ENCODE measurements at places on chromosomes 11 and 22.
A peak's percentile ranks its signal among the peaks of the same experiment; 100 is the strongest.

DNA sequence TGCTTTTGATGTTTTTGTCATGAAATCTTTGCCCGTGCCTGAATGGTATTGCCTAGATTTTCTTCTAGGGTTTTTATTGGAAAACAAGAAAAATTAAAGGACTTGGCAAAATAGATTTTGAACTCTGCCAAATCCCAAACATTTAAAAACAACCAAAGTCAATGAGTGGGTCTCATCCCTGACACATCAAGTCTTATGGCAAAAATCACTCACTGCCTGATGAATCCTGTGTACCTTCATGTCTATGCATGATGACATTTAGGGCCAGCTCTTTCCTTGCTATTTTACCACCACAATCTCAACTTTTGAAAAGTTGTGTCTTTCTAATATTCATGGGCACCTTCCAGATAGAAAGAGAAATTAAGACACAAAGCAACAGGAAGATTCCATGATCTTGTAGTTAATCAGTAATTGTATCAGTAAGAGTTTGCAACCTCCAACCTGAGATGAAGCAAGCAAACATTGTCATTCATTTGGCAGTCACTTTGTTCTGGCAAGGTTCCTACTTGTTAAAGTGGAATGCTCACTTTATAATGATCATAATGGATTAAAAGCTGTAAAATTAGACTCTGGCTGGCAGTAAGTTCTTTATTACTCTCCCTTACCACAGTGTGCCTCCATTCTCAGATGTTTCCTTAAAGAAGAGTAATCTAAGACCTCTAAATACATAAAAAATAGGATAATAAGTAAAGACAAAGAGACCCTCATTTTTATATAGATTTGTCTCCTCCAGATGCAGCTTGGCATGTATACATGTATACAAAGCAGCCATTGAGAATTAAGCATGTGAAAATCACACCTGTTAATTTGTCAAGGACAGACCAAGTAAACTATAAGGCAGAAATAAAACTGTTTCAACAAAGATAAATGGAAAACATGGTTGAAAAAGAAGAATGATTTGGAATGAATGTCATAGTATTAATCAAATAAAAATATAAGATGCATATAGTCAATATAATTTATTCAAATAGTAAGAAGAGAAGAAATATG lies 51.6 kb downstream of the ETS1 start:
- DNase-seq = no peak

GRCh38 chr11:81420668-81421250 lies 1312.9 kb downstream of the FAM181B start:
- DNase-seq = no peak

- DNase-seq = no peak
These were observed 9.6 kb downstream of the NAGA start for GRCh38 chr22:42061041-42061440.

GRCh38 chr11:27398400-27398770 lies 35.4 kb upstream of the CCDC34 start:
- no peak for DNase-seq

- DNase-seq = no peak
These were observed 39.6 kb upstream of the AMOTL1 start for GRCh38 chr11:94728541-94728940.

- DNase-seq = no peak
These were observed 10.7 kb downstream of the BCL9L start for GRCh38 chr11:118914987-118915386.

GRCh38 chr11:35257281-35257680 lies 118.3 kb downstream of the CD44 start:
- no peak for DNase-seq

DNA sequence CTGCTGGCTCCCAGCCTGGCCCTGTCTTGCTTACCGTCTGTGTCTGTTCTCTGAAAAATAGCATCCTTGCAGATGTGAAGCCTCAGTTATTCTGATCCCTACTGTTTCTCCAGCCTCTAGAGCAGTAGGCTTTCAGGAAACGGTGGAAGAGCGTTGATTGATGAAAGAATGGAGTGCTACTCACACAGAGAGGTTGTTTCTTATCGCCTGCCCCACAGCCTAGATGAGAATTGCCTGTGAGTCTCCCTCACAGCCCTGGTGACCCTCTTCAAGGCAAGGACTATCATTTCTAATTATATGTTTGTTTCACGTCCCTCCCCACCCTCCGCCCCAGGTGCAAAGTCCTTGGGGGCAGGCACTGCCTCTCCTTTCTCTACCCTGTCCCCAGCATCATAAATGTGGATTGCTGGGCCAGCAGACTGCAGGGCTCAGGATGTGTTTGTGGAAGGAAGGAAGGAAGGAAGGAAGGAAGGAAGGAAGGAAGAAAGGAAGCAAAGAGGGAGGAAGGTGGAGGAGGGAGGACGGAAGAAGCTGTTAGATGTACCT lies 575.3 kb upstream of the B3GAT1 start:
- no peak for DNase-seq

GRCh38 chr11:86446924-86447285 lies 72.2 kb downstream of the CCDC81 start:
- DNase-seq = no peak

DNA sequence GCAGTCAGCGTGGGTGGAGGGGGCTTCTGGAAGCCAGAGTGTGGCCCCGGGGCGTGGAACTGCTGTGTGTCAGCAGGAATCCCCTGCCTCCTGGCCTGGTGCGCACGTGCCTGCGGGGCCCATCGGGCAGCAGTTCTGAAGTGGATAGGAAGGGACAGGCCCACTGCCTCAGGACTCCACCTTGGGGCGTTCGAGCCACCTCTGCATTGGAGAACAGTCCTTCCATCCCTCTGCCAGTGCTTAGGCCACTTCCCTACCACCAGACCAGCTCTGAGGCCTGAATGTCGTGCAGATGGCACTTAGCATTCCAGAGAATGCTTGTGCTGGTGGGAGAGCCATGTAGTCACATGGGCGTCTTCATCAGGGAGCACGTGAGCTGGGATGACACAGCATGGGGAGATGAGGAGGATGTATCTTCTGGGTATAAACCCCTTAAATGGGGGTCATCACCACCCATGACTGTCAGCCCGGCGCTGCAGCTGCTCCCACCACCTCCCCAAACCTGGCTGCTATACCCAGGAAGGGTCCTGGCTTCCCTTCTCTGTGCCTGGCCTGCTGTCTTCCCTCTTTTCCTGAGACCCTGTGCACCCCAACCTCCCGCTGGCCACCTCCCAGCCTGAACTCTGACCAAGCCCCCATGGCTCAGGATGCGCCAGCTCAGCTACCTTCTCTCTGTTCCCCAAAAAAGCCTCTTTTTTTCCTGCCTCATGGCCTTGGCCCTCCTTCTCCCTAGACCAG lies 9.7 kb downstream of the INCENP start:
- no peak for DNase-seq

DNA sequence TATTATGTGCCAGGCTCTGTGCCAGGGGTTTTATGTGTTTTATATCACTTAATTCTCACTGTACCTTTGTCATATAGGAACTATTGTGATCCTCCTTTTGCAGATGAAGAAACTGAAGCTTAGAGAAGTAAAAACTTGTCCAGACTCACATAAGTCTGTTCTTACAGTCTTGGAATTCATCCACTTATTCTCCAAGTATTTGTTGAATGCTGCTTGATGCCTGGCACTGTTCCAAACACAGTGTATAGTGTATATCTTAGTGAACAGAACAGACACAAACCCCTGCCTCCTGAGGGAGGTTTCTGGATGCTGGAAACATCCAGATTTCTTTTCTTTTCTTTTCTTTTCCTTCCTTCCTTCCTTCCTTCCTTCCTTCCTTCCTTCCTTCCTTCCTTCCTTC lies 29.0 kb upstream of the FGF3 start:
- no peak for DNase-seq

DNA sequence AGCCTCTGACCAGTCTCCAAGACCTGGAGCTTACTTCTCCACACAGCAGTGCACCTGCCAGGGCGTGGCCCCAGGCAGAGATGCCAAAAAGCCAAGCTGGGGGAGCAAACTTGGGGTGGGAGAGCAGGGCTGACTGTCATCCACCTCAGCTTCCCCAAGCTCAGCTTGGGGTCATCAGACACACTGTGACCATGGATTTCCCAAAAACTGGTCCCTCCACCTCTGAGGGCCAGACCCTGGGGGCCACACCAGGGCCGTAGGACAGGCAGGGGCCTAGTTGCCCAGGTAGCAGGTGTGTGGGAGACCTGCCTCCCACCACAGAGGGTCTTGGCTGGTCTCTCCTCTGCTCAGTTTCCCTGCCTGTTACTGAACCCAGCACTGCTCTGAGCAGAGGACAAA lies 30.6 kb downstream of the ARVCF start:
- no peak for DNase-seq

DNA sequence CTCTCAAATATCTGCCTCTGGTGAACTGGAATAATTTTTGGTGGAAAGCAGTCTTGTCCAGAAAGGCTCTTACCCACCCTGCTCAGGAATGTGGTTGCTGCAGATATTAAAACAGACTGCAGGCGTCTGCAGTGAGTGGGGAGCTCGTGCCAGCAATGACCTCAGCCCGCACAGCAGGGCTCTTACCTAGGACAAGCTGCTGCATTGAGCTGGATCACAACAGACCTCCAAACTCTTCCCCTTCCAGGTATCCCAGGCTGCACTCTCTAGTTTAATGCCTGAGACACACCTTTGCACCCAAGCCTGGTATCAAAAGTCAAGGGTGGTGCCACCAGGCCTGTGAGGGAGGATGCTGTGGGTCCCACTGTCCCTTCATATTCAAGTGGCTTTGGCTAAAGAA lies 69.7 kb upstream of the CDON start:
- no peak for DNase-seq

- DNase-seq = no peak
These were observed 10.7 kb downstream of the SDF2L1 start for GRCh38 chr22:21652547-21653545.

DNA sequence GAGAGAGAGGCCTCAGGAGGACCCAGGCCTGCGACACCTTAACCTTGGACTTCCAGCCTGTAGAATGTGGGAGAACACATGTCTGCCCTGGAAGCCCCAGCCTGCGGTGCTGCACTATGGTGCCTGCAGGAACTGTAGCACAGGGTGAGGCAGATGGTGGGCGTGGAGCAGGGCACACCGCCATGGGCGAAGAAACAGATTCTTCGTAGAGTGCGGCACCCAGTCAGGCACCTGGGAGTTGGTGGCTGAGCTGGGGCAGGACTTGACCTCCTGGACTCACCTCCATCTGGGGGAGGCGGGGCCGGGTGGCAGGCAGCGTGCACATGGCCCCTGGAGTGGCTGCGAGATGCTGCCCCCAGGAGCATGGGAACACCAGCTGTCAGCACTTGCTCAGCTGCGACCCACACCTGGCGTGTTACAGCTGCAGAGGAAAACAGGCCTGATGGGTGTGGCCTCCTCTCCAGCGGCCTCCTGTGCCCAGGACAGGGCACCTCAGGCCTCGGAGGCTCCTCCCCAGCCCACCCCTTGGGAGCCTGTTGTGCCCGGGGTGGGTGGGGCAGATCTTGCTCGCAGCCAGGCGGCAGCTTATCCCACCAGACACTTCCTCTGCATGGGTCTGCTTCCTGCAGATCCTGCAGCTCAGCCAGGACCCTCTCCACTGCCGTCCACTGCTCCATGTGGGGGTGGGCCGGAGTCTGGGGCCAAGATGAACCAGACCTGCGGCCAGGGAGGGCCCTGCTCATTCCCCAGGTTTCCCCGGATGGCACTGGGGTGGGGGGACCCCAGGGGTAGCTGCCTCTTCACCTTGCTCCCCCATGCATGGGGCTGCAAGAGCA lies 80.4 kb downstream of the MYEOV start:
- peak; percentile 54 for DNase-seq

DNA sequence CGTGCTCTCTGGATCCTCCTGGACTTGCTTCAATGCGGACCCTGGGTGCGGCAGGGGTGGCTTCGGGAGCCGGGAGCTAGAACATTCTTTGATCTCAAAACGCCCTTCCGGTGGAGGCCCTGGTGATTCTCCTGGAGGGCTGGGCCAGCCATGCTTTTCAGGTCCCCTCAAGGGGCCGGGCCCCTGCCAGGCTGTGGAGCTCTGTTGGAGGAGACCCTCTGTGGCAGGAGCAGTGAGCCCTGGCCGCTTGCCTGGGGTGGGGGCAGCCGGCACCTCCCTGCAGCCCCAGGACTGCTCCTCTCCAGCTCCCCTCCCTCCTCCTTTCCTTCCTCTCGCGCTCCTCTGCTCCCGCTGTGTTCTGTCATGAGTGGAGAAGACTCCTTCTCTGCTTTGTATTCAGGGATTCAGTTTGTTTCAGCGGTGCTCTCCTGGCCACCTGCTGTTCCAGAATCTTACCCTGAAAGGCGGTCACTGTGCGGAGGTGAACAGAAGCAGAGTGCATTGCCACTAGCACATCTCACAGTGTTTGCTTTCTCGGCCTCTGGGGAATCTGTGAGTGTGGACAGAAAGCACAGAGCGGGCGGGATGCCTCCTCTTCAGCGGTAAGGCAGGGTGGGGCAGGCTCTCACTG lies 289.1 kb downstream of the TBC1D22A start:
- no peak for DNase-seq

GRCh38 chr11:48011102-48011797 lies 30.9 kb downstream of the PTPRJ start:
- no peak for DNase-seq

GRCh38 chr11:34773211-34773610 lies 143.0 kb downstream of the APIP start:
- DNase-seq = no peak

DNA sequence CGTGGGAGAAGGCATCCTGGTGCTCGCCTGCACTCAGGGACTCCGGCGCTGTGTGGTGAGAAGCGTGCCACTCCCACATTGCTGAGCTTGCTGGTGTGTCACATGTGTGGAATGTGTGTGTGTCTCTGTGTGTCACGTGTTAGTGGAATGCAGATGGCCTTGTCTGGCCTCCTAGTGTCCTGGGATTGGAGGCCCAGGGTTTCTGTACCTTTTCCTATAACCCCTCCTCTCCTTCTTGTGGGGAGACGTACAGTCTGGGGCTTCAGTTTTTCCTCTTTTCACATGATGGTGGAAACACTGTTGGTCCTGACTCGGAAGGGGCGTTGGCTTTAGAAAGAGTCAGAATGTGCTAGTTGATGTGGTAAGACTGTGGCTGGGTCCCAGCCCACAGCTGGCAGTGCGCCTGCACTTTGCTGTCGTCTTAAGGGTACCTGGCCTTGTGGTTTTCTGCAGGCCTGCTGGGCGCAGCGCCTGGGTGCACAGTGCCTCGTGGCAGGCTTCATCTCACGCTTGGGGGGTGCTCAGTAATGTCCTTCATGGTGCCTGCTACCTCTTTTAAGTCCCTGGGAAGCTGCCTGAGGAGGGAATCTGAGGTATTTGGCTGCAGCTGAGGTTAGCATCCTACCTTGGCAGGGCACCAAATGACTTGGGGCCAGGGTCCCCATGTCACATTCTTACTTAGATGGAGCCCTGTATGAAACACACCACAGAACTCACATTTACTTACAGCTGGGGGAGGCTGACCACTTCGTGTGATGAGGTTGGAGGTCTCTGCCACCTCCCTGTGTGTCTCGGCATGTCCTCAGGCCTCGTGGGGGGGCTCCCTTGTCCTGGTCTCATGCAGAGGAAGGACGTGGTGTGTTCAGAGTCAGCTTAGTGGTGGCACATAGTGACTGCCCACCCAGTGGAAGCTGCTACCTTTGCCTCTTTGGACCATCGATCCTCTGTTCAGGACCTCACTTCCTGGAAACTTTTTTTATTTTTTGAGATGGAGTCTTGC lies 61.9 kb downstream of the MED15 start:
- DNase-seq = no peak

GRCh38 chr22:49810363-49811019 lies 17.2 kb downstream of the BRD1 start:
- DNase-seq = peak; percentile 22
